B cell (primary cell): ENCODE measurements at places on chromosomes 11 and 22. TPM values are rescaled to one million over a fixed set of nuclear protein-coding genes. Genes with fewer than 3 reads are reported as not detected.

The BET1L gene
- total RNA-seq, result 69.1 and 72.2 TPM in 2 replicates

The ACTN3 gene
- total RNA-seq, result 0.17 TPM in 1 of 2 replicates, not detected in the other

The MAP6 gene
- total RNA-seq, result 0.34 and 0.57 TPM in 2 replicates

The OLFML1 gene
- total RNA-seq, result not detected in 2 replicates

The TRIM49 gene
- not detected in 2 replicates for total RNA-seq

The REXO2 gene
- total RNA-seq, result 27.7 and 34.3 TPM in 2 replicates

The NCAM1 gene
- 0.32 and 0.37 TPM in 2 replicates for total RNA-seq

The OR5A1 gene
- total RNA-seq, result not detected in 2 replicates

The SEC14L6 gene
- total RNA-seq, result not detected in 2 replicates

The TECTA gene
- 0.41 and 0.47 TPM in 2 replicates for total RNA-seq

The ENTHD1 gene
- not detected in 2 replicates for total RNA-seq

The TRIM29 gene
- not detected in 2 replicates for total RNA-seq

The FAM111B gene
- 148 and 155 TPM in 2 replicates for total RNA-seq

The SCARF2 gene
- 0.68 and 0.86 TPM in 2 replicates for total RNA-seq

The HTR3A gene
- 13.8 and 16.1 TPM in 2 replicates for total RNA-seq

The NPAS4 gene
- not detected in 2 replicates for total RNA-seq

The ISX gene
- total RNA-seq, result not detected in 2 replicates

The PACSIN2 gene
- total RNA-seq, result 59.3 and 60.3 TPM in 2 replicates

The RGL4 gene
- total RNA-seq, result 0.81 and 1.2 TPM in 2 replicates

The RPS6KA4 gene
- total RNA-seq, result 22.6 and 24.2 TPM in 2 replicates

The PLAAT4 gene
- total RNA-seq, result 12.6 and 13.1 TPM in 2 replicates

The ABCC8 gene
- 0.17 and 1.1 TPM in 2 replicates for total RNA-seq

The ZNF280A gene
- not detected in 2 replicates for total RNA-seq

The KDM4E gene
- total RNA-seq, result not detected in 2 replicates

The HTR3B gene
- total RNA-seq, result not detected in 2 replicates

The STK33 gene
- 9.3 and 13.2 TPM in 2 replicates for total RNA-seq

The MALAT1 gene
- total RNA-seq, result 32,417 and 34,445 TPM in 2 replicates

The OR51B4 gene
- not detected in 2 replicates for total RNA-seq

The FAM76B gene
- total RNA-seq, result 80.8 and 80.9 TPM in 2 replicates

The TPBGL gene
- not detected in 2 replicates for total RNA-seq

The PIWIL4 gene
- total RNA-seq, result 0.67 and 1.00 TPM in 2 replicates

The CASTOR1 gene
- 12.3 and 16.3 TPM in 2 replicates for total RNA-seq

The SERPIND1 gene
- total RNA-seq, result not detected in 2 replicates

The RFPL1 gene
- not detected in 2 replicates for total RNA-seq

The TRPM5 gene
- not detected in 2 replicates for total RNA-seq

The KCNE3 gene
- not detected in 2 replicates for total RNA-seq

The TUBA8 gene
- 1.8 and 3.6 TPM in 2 replicates for total RNA-seq

The FGF19 gene
- total RNA-seq, result not detected in 2 replicates

The OR2D2 gene
- total RNA-seq, result not detected in 2 replicates
